ENCODE measurements at places on chromosomes 6 and 20. TPM values are rescaled to one million over a fixed set of nuclear protein-coding genes. Genes with fewer than 3 reads are reported as not detected.

SLC26A8 gene
- 0.80 TPM for total RNA-seq

CENPQ gene
- 14.2 TPM for total RNA-seq

COL11A2 gene
- 4.4 TPM for total RNA-seq

DNA sequence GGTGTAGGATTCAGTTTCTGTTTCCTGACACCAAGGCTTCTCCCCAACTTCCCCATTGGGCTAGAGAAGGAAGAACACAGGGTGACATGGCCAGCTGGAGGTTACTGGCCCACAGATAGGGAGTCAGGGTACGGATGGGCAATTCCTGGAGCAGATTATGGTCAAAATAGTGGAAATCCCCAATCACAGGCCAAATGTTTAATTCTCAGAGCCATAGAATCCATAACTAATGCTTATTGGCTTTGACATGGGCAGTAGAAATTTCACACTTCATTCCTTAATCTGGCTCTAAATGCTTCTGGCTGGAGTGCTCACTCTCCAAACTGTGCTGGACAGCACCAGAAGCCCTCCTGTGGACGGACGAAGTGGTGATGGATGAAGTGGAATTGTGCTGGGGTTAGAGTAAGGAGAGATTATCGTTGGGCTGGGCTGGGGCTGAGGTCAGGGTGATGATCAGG is 887 bp downstream of the SIGLEC1 start:
- no peak overlapping the region for H3K27ac ChIP-seq
- no peaks in the 10 kb centered on the region for H3K27me3 ChIP-seq
- no peak for DNase-seq
- no peaks in the 10 kb centered on the region for H3K4me1 ChIP-seq
- no peak overlapping the region for H3K4me3 ChIP-seq
- H3K36me3 ChIP-seq, result no peaks in the 10 kb centered on the region

- DNase-seq, result peak; percentile 81
- H3K27me3 ChIP-seq, result peaks cover 31% of the 10 kb centered on the region
- peaks cover 63% of the 10 kb centered on the region for H3K36me3 ChIP-seq
- H3K27ac ChIP-seq, result peak within 1 kb of the TSS; percentile 63
- H3K4me3 ChIP-seq, result peak within 1 kb of the TSS; percentile 77
Measured at GRCh38 chr6:291697-292505, at the start of gene DUSP22. DUSP22 (plus strand) TSS chr6:292487; CDS start chr6:292540, 53 bp downstream.

DNA sequence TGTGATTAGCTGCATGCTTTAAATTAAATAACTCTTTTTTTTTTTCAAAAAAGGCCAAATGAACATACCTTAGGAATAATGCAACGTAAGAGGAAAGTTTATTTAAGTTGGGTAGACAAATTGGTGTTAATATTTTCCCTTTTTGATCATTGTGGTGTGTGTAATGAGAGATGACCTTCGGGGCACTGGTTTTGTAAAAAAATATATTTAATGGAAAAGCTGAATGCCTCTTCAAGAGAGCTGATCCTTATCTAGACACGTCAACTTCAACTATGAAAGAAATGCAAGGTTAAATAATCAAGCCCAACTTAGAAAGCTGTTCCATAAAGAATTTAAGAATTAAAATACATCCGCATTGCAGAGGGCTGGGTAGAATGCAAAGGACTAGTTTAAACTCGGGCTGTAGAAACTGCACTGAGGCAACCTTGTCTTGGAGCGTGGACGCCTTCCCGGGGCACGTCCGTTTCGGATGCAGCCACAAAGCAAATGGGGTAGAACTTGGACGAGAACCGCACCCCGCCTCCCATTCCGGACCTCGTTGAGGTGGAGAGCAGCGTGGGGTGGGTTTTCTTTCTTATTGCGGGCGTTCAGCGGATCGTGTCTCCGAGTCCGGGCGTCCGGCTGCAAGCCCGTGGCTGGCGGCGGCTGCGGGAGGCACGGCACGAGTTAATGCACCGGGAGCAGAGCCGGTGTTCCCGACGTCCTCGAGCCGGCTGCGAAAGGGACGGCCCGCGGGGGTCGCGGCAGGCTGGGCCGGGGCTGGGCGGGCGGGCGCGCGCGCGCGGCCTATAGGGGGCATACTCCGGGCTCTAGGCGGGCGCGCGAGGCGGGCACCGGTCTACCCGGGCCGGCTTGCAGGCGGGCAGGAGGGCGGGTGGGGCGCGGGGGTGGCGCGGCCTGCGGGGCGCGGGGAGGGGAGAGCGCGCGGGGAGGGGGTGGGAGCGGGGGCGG is 1.9 kb downstream of the JARID2 start:
- H3K36me3 ChIP-seq, result peaks cover 29% of the 10 kb centered on the region
- peak overlapping the region; percentile 100 for H3K4me3 ChIP-seq
- H3K4me1 ChIP-seq, result peaks cover 54% of the 10 kb centered on the region

- H3K36me3 ChIP-seq, result no peaks in the 10 kb centered on the region
- no peak overlapping the region for H3K4me3 ChIP-seq
- H3K27ac ChIP-seq, result no peak overlapping the region
- H3K27me3 ChIP-seq, result no peaks in the 10 kb centered on the region
- peaks cover 8% of the 10 kb centered on the region for H3K4me1 ChIP-seq
- no peak for DNase-seq
Measured at GRCh38 chr6:16837217-16837972, 76.1 kb upstream of the ATXN1 start.

GRCh38 chr20:63315240-63315689 is 22.3 kb downstream of the COL20A1 start:
- no peaks in the 10 kb centered on the region for H3K4me1 ChIP-seq
- H3K27me3 ChIP-seq, result no peaks in the 10 kb centered on the region
- no peaks in the 10 kb centered on the region for H3K36me3 ChIP-seq
- no peak overlapping the region for H3K4me3 ChIP-seq
- H3K27ac ChIP-seq, result no peak overlapping the region

Measured in WTC11 (cell line).